ENCODE measurements at places on chromosomes 5 and 9.
A peak's percentile ranks its signal among the peaks of the same experiment; 100 is the strongest.

DNA sequence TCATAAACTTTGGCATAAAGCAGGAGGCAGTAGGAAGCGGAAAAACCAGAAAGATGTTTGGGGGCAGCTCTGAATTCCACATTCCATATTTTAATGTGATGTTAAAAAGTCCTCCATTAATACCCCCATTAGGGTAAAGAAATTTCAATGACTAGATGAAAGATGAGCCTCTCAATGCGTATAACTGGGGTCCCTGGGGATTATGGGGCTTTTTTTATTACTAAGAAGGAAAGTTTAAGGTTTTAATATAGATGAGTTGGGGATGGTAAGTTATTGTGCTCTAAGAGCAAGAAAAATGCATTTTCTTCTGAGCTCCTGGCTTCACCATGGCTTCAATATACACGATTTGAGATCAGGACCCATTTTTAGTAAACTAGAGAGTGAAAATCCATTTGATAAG is 321.9 kb downstream of the CDK5RAP2 start:
- no peak for DNase-seq

DNA sequence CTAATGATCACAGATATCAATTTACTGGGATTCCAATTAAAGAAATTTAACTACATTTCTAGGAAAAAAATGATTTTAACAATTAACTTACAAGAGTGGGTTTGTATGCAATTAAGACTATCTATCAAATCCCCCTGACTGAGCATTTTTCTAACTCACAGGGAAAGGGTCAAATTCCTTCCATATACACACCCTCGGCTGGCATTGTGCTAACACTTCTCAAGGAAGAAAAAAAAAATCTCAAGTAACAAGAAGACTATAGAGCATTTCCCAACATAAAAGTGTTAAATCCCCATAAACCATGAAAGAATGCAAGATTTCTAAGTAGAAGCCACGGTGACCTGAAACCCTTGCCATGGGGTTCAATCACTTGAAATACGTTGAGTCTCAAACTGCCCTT is 368.8 kb downstream of the GLIS3 start:
- no peak for DNase-seq

DNA sequence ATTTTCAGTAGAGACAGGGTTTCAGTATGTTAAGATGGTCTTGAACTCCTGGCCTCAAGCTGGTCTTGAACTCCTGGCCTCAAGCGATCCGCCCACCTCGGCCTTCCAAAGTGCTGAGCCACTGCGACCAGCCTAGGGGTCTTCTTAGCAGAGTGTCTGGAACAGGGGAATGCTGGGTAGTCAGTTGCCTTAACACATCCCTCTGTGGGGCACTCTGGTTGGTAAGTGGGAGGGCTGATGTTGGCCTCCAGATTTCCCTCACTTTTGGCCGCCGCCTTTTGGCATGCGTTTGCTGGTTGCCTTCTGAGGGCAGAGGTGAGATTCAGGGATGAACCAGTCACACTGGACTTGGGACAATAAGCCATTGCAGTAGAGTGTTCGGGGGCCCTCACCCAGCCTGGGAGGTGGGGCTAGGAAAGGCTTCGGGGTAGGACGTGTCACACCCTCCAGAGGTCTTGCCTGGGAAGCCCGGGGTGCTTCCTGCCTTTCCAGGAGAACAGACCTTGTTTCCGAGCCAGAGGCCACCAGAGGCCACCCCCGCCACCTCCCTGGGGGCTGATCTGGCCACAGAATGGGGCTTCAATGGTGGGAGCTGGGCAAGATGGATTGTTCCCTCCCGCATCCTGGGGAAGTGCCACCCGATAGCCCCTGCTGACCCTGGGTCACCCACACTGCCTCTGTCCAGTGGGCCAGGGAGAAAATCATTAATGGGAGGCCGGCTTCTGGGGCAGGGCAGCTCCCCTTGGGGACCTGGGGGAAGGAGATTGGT is 13.3 kb downstream of the FGF18 start:
- DNase-seq: no peak

GRCh38 chr5:6849316-6850105 is 136.3 kb downstream of the TENT4A start:
- DNase-seq: peak; percentile 3

- no peak for DNase-seq
Measured at GRCh38 chr5:122073864-122074263, 4.2 kb downstream of the LOX start.

GRCh38 chr5:78112931-78113330 is 181.6 kb downstream of the AP3B1 start:
- DNase-seq: no peak

- no peak for DNase-seq
Measured at GRCh38 chr9:131312246-131312645, 22.7 kb downstream of the PLPP7 start.

DNA sequence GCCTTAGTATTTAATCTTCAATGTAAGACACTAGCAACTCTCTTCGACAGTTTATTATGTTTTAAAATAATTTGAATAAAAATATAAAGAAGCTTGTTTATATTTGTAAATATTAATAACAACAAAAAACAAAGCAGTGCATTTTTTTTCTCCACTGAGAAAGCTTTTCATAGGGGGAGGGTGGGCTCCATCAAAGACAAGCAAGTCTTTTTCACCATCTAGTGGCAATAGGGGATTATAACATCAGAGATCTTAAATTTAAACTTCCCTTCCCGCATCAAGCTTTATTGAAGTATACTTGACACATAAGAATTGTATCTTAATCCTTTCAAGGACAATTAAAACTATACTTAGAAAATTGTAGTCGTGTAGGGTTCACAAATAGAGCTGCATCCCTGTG is 9.3 kb upstream of the OR13F1 start:
- DNase-seq: peak; percentile 0

DNA sequence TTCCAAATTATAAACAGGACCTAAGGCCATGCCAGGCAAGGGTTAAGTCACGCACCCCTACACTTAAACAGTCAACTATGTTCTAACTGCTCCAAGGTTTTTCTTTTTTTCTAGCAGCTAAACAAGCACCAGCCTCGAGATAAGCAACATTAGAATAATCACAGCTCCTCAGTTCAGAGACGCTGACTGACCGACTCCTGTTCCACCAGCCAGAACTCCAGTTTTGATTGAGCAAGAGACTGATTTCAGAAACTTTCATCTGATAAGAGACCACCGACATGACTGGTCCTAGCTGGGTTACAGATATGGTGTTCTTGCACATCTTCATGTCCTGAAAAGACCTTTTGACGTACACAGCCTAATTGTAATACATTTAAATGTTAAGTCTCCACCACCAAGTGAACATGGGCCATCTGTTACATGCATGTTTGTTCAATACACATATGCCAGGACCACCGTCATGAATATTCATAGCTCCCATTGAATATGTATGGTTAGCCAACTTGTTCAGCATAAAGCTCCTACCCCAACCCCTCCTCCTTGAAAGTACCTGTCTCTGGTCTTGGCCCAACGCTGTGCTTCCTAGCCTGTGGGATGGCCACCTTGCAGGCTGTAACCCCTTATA is 23.7 kb upstream of the OTULINL start:
- no peak for DNase-seq

DNA sequence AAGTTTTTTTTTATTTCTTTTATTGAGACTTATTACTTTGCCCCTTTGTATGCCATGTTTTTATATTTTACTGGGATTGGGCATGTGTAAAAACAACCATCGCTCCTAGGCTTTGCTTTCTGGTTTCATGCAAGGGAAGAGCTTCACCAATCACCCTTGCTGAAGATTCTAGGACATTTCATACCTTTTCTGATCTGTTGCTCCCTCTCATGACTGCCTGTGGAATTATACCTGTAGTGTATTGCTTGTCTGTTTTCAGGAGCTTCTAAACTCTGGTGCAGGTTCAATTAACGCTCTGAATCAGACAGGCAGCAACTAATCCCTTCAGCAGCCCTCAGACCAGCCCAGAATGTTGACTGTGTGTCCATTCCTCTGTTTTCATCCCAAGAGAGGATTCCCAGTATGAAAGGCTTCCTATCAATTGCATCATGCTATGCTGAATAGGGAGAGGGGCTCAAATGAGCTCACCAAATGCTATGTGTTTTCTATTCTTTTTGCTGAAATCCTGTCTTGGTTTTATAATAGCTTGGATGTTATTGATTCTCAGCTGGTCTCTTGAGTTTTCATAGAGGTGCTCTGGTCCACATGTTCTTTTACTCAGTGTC is 572.9 kb upstream of the CDH6 start:
- no peak for DNase-seq

DNA sequence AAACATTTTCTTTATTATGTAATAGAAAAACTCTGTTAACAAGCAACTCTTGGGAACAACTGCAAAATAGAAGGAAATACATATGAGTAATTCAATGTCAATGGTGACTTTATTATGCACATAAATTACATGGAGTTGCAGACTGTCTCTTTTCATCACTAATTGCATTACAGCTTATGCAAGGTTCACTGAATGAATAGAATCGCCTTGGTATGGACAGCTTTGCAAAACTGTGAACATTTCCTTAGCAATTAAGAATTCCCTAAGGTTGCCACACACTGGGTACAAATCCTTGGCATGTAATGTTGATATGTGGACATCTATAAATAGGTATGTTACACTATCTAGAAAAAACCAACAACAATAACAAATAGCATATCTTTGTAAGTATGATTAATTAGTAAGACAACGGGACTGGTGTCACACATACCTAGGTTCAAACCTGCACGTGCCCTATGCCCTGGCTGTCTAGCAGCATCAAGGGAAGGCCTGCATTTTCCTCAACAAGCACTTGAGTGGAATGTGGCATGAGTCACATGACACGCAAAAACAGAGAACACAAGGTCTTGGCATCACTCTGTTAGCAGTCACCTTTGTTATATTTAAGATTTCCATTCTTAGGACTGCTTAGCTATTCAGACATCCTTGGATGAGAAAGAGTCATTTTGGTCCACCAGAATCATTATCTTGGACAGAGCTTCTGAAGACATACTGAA is 263.9 kb downstream of the CTNND2 start:
- no peak for DNase-seq

GRCh38 chr5:145660897-145661640 is 174.1 kb downstream of the PRELID2 start:
- peak; percentile 64 for DNase-seq

DNA sequence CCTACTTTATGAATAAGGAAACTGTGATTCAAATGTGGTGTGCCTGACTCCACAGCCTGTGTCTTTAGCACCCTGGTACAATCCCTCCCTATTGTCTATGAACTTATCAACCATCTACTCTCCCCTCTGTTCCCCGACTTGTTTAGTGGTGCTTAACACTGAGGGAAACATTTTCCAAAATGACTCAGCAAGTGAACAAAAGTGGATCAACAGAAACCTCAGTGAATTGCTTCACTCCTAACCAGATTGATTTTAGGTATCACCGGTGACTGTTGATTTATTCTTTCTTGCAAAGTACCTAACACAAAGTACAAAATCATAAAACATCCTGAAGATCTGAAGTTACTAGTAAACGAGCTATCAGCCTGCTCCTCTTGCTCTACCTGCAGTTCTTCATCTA is 42.1 kb upstream of the RAPGEF6 start:
- no peak for DNase-seq

DNA sequence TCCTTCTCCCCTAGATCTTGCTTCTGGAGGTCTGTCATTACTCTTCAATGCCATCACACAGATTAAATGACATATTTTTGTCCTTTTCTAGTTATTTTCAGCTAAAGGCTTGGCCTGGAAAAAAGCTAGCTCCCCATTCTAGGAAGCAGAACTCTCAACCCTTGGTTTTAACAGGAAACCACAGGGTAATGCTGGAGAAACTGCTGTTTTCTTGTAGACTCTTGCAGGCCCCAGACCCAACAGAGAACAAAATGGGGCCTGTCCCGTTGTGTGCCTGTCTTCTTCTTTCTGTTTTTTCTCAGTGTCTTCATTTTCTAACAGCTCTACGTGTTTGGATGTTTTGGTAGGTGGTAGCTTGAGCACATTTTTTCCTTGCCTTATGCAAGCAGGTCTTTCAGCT is 21.5 kb downstream of the DCANP1 start:
- DNase-seq: no peak

DNA sequence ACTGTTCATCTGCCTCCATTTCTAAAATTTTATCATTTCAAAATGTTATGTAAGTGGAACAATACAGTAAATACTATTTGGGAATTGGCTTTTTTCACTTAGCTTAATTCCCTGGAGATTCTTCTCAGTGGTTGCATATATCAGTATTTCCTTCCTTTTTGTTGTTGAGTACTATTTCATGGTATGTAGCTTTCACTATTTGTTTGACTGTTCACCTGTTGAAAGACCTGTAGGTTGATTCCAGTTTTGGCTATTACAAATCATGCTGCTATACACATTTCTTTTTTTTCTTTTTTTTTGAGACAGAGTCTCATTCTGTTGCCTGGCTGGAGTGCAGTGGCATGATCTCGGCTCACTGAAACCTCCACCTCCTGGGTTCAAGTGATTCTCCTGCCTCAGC is 33.0 kb upstream of the PWWP2A start:
- DNase-seq: no peak

- peak; percentile 40 for DNase-seq
Measured at GRCh38 chr9:2134391-2134790, 119.2 kb downstream of the SMARCA2 start.

DNA sequence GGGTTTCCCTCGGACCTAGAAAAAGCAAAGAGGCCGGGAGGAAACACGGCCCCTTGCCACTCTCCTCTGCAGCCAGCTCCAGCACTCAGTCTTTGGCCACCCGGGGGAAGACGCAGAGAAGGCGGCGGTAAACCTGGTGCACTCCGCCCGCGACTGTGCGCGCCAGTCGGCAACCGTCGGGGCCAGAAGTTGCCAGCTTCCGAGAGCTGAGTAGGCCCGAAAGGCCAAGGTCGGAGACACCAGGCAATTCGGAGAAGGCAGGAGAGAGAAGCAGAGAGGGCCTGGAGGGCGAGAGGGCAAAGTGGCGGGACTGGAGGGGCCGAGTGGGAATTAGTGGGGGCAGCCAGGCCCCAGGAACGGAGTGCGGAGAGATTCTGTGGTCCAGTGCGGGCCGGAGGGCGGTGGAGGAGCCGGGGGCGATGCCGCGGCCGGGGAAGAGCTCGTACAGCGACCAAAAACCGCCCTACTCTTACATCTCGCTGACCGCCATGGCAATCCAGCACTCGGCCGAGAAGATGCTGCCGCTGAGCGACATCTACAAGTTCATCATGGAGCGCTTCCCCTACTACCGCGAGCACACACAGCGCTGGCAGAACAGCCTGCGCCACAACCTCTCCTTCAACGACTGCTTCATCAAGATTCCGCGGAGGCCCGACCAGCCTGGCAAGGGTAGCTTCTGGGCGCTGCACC is at the start of gene FOXB2:
Gene FOXB2 (plus strand): TSS at position 420 of the 690 bp plus-strand sequence. CDS start 0 bp downstream, at position 420.
- no peak for DNase-seq

- no peak for DNase-seq
Measured at GRCh38 chr5:68273717-68274409, 58.3 kb downstream of the PIK3R1 start.

DNA sequence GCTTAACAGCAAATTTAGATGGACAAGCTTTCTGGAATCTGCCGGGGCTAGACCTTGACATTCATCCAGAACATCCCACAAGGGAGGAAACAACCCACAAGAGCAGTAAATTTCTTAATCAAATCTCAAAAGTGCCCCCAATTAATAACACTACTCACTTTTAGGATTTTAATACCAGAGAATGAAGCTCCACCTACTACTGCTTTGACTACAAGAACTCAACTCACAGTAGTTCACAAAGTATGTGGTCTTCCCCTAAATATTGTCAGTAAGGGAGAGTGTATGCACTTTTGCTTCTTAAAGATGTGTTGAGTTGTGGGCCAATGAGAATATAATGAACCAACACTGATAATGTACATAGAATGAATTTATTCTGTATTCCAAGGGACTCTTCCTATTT is 94.7 kb downstream of the EBF1 start:
- no peak for DNase-seq

GRCh38 chr5:114391321-114391720 is 29.5 kb downstream of the KCNN2 start:
- peak; percentile 77 for DNase-seq

GRCh38 chr5:142911775-142912174 is 141.6 kb downstream of the ARHGAP26 start:
- no peak for DNase-seq

All from EH (cell line).